Progenitor cell of endocrine pancreas (in vitro differentiated cells): ENCODE measurements at places on chromosomes 5 and 9. TPM values are rescaled to one million over a fixed set of nuclear protein-coding genes. Genes with fewer than 3 reads are reported as not detected.

DNA sequence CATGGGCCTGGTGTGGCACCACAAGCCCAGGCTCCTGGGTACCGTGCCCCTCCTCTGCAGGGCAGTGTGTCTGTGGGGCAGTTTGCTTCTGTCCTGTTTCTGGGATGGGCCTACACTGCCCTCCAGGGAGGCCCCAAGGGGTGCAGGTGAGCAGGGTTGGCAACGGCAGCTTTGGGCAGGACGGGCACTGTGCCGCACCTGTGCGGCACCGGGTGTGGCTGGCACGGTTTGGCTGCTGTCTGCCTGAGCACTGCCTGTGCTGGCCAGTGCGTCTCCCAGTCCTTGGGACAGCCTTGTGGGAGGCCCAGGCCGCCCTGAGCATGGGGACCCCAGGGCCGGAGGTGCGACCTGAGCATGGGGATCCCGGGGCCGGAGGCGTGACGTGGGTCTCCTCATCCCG lies 37.2 kb downstream of the RXRA start:
- H3K4me1 ChIP-seq, result peaks cover 15% of the 10 kb centered on the region
- no peak for DNase-seq
- H3K27me3 ChIP-seq, result no peaks in the 10 kb centered on the region

Gene SPINK4
- total RNA-seq, result 0.91 TPM in 1 of 2 replicates, not detected in the other

Gene ADRB2
- total RNA-seq, result 0.12 and 0.22 TPM in 2 replicates

Gene CCDC171
- 5.1 and 7.7 TPM in 2 replicates for total RNA-seq

DNA sequence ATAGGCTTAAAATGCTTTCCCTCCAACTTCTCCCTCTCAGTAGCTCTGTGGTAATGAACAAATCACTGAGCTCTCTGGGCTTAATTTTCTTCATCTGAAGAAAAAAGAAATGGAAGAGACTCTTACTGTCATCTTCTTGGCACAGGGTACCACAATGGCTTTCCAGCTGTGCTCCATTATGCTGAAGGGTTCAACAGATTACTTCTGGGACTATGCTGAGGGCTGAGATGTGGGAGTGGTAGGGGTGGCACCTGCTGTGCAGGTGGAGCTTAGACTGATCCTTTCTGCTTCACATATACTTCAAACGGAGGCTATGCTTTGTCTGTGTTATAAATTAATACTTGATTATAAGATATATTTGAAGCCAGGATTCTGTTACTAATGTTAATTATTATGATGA lies 840.2 kb upstream of the C9orf72 start:
- H3K4me1 ChIP-seq, result peaks cover 10% of the 10 kb centered on the region
- no peaks in the 10 kb centered on the region for H3K27me3 ChIP-seq
- no peaks in the 10 kb centered on the region for H3K36me3 ChIP-seq
- H3K4me3 ChIP-seq, result no peak overlapping the region
- H3K27ac ChIP-seq, result no peak overlapping the region
- no peak for DNase-seq

- peaks cover 14% of the 10 kb centered on the region for H3K4me1 ChIP-seq
- H3K27ac ChIP-seq, result no peak overlapping the region
- H3K36me3 ChIP-seq, result no peaks in the 10 kb centered on the region
- no peak overlapping the region for H3K4me3 ChIP-seq
- H3K27me3 ChIP-seq, result peaks cover 14% of the 10 kb centered on the region
- DNase-seq, result no peak
Observed at GRCh38 chr5:95440825-95441224, 49.7 kb downstream of the FAM81B start.

Gene OR2K2
- not detected in 2 replicates for total RNA-seq

Gene ZDHHC21
- 20.0 and 21.2 TPM in 2 replicates for total RNA-seq

- DNase-seq, result no peak
- no peak overlapping the region for H3K4me3 ChIP-seq
- H3K4me1 ChIP-seq, result peaks cover 5% of the 10 kb centered on the region
- H3K27ac ChIP-seq, result peak overlapping the region; percentile 23
- H3K36me3 ChIP-seq, result no peaks in the 10 kb centered on the region
Observed at GRCh38 chr5:91114658-91115057, 268.5 kb downstream of the ARRDC3 start.

DNA sequence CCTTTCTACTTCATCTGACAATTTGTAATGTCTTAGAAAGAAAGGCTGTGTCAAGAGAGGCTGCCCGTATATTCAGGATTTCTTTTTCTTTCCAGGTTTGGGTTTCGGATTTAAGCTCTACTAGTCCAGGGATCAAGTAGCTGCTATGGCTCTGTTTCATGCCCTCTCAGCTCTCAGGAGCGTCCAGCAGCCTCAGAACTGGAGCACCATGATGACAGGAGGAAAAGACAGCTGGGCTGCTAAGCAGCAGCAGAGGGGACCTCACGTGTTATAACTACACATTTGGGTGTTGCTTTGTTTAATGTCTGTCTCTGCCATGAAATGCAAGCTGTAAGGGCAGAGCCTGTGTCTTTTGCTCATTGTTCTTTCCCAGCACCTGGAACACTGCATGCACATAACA lies 28.5 kb downstream of the TBC1D2 start:
- no peak for DNase-seq
- H3K4me3 ChIP-seq, result no peak overlapping the region
- peak overlapping the region; percentile 59 for H3K27ac ChIP-seq
- H3K4me1 ChIP-seq, result peaks cover 27% of the 10 kb centered on the region

Gene TLR4
- total RNA-seq, result not detected in 2 replicates

DNA sequence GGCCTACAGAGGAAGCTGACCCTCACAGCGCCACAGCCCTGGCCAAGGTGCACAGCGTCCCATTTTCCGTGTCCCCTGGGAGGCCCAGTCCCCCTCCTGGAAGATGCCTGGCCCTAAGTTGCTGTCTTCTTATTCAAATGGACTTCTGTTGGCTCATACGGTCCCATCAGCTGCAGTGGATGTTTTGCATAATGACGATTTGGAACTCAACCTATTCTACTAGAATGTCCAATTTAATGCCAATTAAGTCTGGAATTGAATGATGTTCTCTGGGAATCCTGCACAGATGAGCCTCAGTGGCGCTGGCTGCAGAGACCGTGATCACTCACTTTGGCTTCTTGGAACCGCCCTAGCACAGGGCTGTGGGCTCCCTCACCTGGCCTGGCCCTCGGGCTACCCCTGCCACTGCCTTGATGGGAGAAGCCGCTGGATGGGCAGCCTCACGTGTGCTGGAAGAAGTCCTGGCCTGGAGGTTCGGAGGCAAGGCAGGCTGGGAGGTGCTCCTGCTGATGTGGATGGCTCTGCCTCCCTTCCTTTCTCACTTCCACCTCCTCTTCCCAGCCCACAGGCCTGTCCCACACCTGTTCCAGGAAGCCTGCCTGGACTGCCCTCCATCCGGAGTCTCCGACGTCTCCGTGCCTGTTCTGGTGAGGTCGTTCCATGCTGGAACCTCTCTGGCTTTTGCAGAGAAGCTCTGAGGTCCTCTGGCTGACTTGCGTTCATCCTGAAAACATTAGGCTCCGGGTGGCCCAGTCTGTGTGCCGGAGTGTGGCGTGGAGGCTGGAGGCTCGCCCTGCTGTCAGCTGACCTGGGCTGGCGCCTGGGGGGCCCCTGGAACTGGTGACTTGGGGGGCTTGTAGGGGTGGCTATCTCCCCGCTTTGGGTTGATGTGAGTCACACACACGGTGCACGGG lies 147.1 kb downstream of the RXRA start:
- H3K4me3 ChIP-seq, result no peak overlapping the region
- DNase-seq, result no peak
- peaks cover 3% of the 10 kb centered on the region for H3K27me3 ChIP-seq
- no peak overlapping the region for H3K27ac ChIP-seq
- H3K4me1 ChIP-seq, result no peaks in the 10 kb centered on the region
- no peaks in the 10 kb centered on the region for H3K36me3 ChIP-seq

DNA sequence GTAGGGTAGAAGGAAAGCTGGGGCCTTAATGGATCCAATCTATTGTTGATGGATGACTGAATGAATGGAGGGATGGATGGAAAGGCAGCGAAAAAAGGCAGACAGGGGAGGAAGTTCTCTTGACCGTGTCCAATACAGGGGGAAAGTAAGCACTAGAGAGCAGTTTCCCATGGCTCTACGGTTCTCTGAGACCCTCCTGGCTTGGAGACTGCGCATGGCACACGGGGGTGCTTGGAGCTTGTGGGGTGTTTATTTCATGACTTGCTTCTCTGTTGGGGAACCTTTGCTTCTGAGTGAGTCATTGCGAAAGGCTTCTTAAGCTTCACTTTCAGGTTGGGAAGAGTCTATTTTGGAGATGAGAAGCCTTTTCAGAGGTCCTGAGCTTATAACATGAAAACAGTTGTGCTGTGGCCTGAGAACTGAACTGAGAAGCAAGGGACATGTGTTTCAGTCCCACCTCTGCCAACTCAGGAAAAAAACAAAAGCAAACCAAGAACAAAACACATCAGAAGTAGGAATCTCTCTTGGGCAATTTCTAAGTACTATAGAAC lies 12.8 kb upstream of the TEX48 start:
- peaks cover 12% of the 10 kb centered on the region for H3K27me3 ChIP-seq
- H3K27ac ChIP-seq, result no peak overlapping the region
- DNase-seq, result no peak

DNA sequence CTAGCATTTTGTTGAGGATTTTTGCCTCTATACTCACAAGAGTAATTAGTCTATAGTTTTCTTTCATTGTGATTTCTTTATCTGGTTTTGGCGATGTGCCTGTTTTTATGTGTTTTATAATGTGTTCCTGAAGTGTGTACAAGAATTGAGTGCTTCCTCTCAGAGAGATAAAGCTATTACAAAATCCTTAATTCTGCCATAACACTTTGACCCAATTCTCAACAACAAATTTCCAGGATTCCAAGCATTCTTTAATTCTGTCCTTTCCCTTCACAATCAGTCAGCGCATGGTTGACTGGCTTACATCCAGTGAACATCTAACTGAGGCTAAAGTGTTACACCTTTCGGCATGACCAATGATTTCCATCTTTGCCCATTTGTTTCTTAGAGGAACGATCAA lies 282.9 kb upstream of the MVB12B start:
- H3K27me3 ChIP-seq, result no peaks in the 10 kb centered on the region
- no peak overlapping the region for H3K27ac ChIP-seq
- no peak for DNase-seq
- H3K36me3 ChIP-seq, result no peaks in the 10 kb centered on the region
- H3K4me3 ChIP-seq, result no peak overlapping the region

GRCh38 chr5:145324767-145325479 lies 510.2 kb downstream of the PRELID2 start:
- H3K27ac ChIP-seq, result no peak overlapping the region
- no peak overlapping the region for H3K4me3 ChIP-seq
- no peaks in the 10 kb centered on the region for H3K36me3 ChIP-seq
- no peak for DNase-seq
- no peaks in the 10 kb centered on the region for H3K4me1 ChIP-seq

DNA sequence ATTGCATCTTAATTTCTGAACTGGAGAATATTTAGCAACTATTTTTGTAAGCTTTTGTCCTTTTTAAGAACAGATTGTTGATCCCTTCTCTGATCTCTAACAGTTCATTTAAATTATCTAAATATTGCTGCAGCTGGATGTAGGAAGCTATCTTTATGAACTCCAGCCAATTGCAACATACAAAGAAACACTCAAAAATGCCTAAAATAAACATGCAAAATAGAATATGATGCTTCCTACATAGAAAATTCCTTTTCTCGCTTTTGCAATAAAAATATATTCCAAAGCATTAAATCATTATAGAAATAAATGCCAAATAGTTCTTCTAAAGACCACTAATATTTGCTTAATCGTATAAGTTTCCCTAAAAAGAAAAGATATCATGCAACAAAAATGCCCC lies 218.6 kb downstream of the LURAP1L start:
- H3K27me3 ChIP-seq, result no peaks in the 10 kb centered on the region
- no peaks in the 10 kb centered on the region for H3K4me1 ChIP-seq
- no peak for DNase-seq
- no peak overlapping the region for H3K27ac ChIP-seq
- H3K4me3 ChIP-seq, result no peak overlapping the region

GRCh38 chr5:75512383-75513074 lies 838 bp downstream of the POLK start:
- peak overlapping the region; percentile 95 for H3K4me3 ChIP-seq
- H3K4me1 ChIP-seq, result peaks cover 26% of the 10 kb centered on the region
- no peak for DNase-seq
- H3K27me3 ChIP-seq, result no peaks in the 10 kb centered on the region
- H3K36me3 ChIP-seq, result peaks cover 4% of the 10 kb centered on the region

Gene EDIL3
- 4.8 and 5.6 TPM in 2 replicates for total RNA-seq

GRCh38 chr5:125489146-125489545 lies 742.7 kb upstream of the ZNF608 start:
- DNase-seq, result no peak
- H3K36me3 ChIP-seq, result no peaks in the 10 kb centered on the region
- H3K4me1 ChIP-seq, result peaks cover 41% of the 10 kb centered on the region
- no peak overlapping the region for H3K27ac ChIP-seq

- H3K36me3 ChIP-seq, result peaks cover 11% of the 10 kb centered on the region
- peaks cover 18% of the 10 kb centered on the region for H3K4me1 ChIP-seq
- no peak for DNase-seq
- H3K27ac ChIP-seq, result no peak overlapping the region
- H3K4me3 ChIP-seq, result peak overlapping the region; percentile 45
- H3K27me3 ChIP-seq, result peaks cover 2% of the 10 kb centered on the region
Observed at GRCh38 chr5:179816796-179817469, 3.8 kb upstream of the SQSTM1 start.

- H3K27ac ChIP-seq, result no peak overlapping the region
- peaks cover 71% of the 10 kb centered on the region for H3K27me3 ChIP-seq
- H3K4me1 ChIP-seq, result peaks cover 2% of the 10 kb centered on the region
- DNase-seq, result no peak
- H3K36me3 ChIP-seq, result no peaks in the 10 kb centered on the region
Observed at GRCh38 chr9:130948266-130948665, 9.2 kb upstream of the FIBCD1 start.

GRCh38 chr9:98256756-98257155 lies 1.3 kb upstream of the TBC1D2 start:
- peaks cover 7% of the 10 kb centered on the region for H3K4me1 ChIP-seq
- peak overlapping the region; percentile 80 for H3K4me3 ChIP-seq
- peaks cover 3% of the 10 kb centered on the region for H3K27me3 ChIP-seq
- DNase-seq, result no peak
- H3K27ac ChIP-seq, result peak overlapping the region; percentile 92

DNA sequence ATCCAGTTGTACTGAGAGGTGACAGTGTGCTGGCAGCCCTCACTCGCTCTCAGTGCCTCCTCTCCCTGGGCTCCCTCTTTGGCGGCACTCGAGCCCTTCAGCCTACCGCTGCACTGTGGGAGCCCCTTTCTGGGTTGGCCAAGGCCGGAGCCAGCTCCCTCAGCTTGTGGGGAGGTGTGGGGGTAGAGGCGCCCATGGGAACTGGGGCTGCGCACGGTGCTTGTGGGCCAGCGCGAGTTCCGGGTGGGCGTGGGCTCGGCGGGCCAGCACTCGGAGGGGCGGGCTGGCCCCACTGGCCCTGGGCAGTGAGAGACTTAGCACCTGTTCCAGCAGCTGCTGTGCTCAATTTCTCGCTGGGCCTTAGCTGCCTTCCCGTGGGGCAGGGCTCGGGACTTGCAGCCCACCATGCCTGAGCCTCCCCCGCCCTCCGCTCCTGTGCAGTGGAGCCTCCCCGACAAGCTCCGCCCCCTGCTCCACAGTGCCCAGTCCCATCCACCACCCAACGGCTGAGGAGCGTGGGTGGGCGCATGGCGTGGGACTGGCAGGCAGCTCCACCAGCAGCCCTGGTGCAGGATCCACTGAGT lies 342.2 kb upstream of the ZNF608 start:
- no peaks in the 10 kb centered on the region for H3K4me1 ChIP-seq
- H3K36me3 ChIP-seq, result peaks cover 1% of the 10 kb centered on the region
- no peak overlapping the region for H3K27ac ChIP-seq
- H3K27me3 ChIP-seq, result no peaks in the 10 kb centered on the region
- no peak for DNase-seq
